Activated gamma-delta T cell treated with anti-CD3 and anti-CD28 coated beads, Interleukin-2, amount 50 U/mL, for 16 hours (primary cell): ENCODE measurements at places on chromosomes 11 and 22.

- no peak for DNase-seq
Measured at GRCh38 chr22:37105154-37105553, 4.4 kb downstream of the TMPRSS6 start.

- DNase-seq = no peak
Measured at GRCh38 chr11:26947379-26947844, 46.5 kb upstream of the FIBIN start.

DNA sequence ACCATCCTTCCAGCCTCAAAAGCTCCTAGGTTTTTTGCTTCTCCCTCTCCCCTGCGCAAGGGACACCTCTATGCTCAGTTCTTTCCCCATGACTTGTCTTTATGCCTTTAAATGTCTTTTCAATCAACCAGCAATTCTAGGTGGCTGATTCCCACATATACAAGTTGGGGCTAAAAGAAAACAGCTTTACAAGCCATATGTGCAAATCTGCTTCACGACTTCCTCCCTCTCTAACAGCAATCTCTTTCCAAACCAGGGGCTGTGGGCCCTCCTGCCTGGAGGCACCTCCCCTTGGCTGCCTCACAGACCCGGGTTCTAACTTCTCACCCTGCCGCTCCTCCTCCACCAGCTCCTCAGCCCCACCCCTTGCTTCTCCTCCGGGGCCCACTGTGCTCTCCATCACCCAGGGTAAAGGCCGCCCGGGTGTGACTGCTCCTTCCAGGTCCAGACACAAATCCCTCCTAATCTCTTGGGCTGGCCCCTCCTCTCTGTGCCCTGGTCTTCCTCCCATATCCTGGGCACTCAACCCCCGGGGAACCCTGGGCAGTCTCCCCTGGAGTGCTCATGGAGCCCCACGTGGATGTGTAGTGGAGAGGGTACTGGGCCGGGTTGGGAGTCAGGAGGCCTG is 14.1 kb downstream of the TMPRSS13 start:
- no peak for DNase-seq

GRCh38 chr11:60964801-60965200 is 6.7 kb upstream of the CD6 start:
- DNase-seq = no peak

DNA sequence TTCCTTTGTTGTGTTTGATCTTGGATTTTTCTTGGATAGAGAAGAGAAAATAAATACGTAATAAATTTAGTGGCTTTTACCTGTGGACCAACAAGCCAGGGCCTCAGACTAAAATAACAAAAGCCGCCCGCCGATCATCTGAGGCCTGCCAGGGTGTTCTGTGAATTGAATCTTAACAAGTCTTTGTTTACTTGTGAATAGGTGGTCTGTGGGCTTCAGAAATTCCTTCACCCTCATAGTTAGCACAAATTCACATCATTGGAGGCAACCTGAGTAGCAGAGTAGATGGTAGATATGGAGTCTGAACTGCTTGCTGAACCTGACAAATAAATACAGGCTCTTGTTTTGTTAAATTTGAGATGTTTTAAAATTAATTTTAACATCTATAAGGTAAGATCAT is 176.3 kb upstream of the MTNR1B start:
- no peak for DNase-seq

DNA sequence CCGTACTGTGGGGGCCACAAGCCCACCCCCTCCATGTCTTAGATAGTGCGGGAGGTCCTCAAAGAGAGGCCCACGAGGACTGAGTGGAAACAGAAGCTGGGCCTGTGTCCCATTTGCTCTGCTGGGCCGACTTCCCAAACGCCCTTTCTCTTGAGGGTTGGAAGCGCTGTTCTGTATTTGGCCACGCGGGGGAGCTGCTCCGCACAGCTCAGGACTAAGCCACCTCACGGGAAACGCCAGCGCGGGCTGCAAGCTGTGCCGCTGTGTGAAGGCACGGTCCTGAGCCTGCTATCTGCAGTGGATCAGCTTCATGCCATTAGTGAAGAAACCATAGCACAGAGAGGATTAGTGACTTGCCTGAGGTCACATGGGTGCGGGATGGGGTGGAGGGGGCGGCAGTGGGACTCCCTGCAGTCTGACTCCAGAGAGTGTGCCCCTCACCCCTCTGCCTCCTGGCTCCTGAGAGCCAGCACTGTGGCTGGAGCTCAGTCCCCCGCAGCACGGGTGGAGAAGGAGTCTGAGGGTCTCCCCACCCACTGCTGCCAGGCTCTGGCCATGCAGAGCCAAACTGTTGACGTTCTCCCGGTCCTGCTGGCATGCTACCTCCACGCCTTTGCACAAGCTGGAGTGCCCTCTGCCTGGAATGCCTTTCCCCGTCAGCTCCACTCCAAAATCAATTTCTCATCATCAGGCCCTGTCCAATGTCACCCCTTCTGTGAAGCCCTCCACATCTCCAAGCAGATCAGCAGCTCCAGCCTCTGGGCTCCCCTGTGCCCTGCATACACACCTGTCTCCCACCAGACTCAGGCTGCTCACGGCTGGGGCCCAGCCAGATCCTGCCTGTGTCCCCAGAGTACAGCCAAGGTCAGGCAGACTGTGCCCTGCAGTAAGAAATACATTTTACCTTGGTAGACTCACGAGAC is 51.5 kb upstream of the LRRC32 start:
- peak; percentile 59 for DNase-seq

DNA sequence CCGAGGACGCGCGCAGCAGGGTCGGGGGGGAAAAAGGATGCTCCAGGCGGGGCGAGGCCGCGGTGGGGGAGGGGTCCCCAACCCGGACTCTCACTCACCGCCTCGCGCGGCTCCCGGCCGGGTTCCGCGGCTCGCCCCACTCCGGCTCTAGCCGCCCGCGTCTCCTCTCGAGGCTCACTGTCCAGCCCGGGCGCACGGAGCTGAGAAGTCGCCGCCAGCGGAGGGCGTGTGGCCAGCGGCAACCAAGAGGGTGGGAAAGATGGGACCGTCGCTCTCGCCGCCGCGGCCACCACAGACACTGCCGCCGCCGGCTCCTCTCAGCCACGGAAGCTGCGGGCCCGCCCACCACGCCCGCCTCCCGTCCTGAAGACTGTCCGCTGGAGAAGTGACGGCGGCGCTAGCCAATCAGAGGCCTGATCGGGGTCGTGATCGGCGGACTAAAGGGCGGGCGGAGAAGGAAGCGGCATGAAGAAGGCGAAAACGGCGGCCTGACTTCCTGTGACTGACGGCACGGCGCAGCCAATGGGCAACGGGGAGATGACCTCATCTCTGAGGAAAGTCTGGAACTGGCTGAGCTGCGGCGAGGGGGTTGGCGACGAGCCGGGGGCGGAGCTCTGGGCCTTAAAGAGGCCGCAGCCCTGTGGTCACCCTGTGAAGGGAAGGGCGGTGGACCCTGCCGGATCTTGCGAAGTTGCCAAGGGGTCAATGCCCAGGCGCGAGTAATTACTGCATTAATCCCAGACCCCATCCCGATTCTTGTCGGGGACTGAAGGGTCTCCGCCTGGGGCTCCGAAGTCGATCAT is at the start of gene MRTFA:
Gene MRTFA, minus strand, starts transcription at position 340 of the 803 bp plus-strand sequence.
- peak; percentile 100 for DNase-seq

GRCh38 chr11:87173185-87174039 is 135.7 kb downstream of the TMEM135 start:
- no peak for DNase-seq

- no peak for DNase-seq
Measured at GRCh38 chr11:16097543-16097942, 258.8 kb downstream of the SOX6 start.

- DNase-seq = no peak
Measured at GRCh38 chr11:116910378-116910777, 73.0 kb upstream of the APOA1 start.

GRCh38 chr11:122995526-122995925 is 13.9 kb upstream of the BSX start:
- no peak for DNase-seq

- DNase-seq = peak; percentile 77
Measured at GRCh38 chr22:41940832-41941765, 5.9 kb downstream of the CENPM start.

GRCh38 chr11:32580967-32581366 is 2.7 kb upstream of the EIF3M start:
- no peak for DNase-seq

GRCh38 chr11:104036588-104036987 is at the start of gene DDI1:
TSS of gene DDI1 (plus strand) at chr11:104036640. CDS start at chr11:104036823, 183 bp downstream.
- no peak for DNase-seq
